CD8-positive, alpha-beta memory T cell (primary cell): ENCODE measurements at places on chromosomes 1 and 21. TPM values are rescaled to one million over a fixed set of nuclear protein-coding genes. Genes with fewer than 3 reads are reported as not detected.

DNA sequence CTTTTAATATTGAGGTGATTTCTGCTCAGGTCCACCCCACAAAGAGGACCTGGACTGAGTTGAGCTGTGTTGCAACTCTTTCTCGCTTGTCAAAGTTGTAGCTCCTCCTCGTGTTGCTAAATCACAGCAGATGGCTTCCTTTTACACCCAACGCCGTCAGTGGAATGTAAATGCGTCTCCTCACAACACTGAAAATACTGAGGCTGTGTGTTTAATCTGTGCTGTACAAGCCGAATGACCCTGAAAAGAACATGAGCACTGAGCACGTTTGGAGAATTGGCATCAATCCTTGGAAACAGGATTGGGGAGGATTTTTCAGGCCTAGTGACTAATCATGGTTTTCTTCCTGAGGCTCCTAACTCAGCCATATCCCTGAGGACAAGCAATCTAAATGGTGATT lies 196.0 kb downstream of the CRB1 start:
- DNase-seq, result no peak

- no peak for DNase-seq
Observed at GRCh38 chr21:28257276-28257675, 735.4 kb downstream of the LTN1 start.

GRCh38 chr1:179938752-179939151 lies 15.9 kb upstream of the CEP350 start:
- DNase-seq, result no peak

DNA sequence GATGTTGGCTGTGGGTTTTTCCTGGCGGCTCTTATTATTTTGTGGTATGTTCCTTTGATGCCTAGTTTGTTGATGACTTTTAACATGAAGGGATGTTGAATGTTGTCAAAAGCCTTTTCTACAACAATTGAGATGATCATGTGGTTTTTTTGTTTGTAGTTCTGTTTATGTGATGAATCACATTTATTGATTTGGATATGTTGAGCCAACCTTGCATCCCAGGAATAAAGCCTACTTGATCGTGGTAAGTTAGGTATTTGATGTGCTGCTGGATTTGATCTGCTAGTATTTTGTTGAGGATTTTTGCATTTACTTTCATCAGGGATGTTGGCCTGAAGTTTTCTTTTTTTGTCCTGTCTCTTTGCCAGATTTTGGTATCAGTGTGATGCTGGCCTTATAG lies 28.5 kb downstream of the CD55 start:
- DNase-seq, result no peak

DNA sequence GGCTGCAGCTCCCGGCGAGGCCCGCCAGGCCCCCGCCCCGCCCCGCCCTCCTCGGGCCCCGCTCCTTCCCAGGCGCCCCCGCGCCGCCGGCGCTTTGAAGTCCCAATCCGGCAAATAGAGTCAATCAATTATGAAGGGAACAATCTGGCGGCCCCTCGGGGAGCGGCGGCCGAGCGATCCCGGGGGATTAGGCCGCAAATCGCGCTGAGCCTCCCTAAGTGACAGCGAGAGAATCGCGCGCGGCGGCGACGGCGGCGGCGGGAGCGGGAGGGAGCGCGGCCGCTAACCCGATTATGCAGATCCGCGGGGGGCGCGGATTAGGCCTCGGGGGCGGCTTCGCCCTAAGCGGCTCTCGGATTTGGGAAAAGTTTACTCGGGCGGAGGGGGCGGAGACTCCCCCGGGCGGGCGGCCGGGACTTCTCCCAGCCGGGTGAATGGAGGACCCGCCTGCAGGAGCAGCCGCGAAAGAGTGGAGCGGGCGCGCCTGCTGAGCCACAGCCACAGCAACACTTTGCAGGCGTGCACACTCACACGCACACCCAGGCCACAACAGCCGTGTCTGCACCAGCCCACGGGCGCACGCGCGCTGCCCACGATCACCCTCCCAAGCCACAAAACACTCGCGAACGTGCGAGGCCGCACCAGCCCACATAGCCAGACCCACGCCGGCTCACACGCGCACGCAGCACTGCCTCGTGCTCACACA lies 23.0 kb upstream of the DMBX1 start:
- DNase-seq, result no peak

Gene AIRE
- total RNA-seq, result not detected

GRCh38 chr1:32953495-32953894 lies 11.1 kb downstream of the RNF19B start:
- no peak for DNase-seq

DNA sequence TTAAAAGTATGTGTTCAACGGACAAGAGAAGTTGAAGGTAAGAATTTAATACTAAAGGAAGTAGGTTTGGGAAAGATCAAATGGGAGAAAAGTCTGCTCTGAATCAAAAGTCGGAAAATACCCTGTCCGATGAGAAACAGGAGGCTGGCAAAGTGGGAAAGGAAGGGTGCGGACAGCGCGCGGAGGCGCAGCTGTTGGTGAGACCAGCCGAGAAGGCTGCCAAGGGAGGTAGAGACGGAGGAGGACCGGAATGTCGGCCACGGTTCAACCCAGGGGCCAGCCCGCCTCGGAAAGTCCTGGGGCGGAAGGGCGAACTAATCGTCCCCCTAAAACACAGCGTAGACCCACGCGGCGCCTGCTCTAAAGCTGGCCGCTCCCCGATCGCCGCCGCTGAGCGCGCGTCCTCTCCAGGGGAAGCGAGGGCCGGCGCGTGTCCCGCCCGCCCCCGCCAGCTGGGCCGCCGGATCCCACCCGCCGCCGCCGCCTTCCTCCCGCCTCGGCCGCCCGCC lies 639 bp upstream of the SPATA1 start:
- no peak for DNase-seq

GRCh38 chr1:56054959-56055358 lies 524.4 kb downstream of the PLPP3 start:
- DNase-seq, result no peak

Gene DEPDC1
- total RNA-seq, result 11.7 TPM

Gene PRMT6
- 26.8 TPM for total RNA-seq

Gene RGS13
- 0.07 TPM for total RNA-seq

Gene LHX8
- not detected for total RNA-seq

Gene CD244
- total RNA-seq, result 1.8 TPM

- no peak for DNase-seq
Observed at GRCh38 chr1:73701826-73702225, 496.1 kb downstream of the LRRIQ3 start.

Gene TCHH
- total RNA-seq, result 0.09 TPM

- no peak for DNase-seq
Observed at GRCh38 chr1:92218559-92218958, 844 bp downstream of the C1orf146 start.
